ENCODE measurements at places on chromosomes 12 and 14.
A peak's percentile ranks its signal among the peaks of the same experiment; 100 is the strongest.

GRCh38 chr14:76152333-76152681, 585 bp downstream of the GPATCH2L start:
- DNase-seq = peak; percentile 28

- no peak for DNase-seq
These were observed 6.7 kb upstream of the MTA1 start for GRCh38 chr14:105412771-105413543.

DNA sequence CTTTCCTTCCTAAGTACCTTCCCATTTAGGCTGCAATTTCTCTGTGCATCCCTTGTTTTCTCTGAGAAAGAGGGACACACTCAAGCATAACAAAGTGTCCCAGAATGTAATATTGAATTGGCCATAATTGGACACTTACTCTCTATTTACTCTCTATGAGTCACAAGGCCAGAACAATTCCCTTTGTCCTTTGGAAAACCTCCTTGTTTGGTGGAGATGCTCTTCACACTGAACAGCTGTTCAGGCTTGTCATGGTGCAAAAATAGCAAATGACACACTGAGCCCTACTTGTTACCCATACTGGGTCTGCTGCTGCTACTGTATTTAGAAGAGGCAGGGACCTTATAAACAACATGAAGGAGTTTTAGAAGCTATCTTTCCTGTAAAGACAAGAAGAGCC, 1590.5 kb upstream of the TMEM132C start:
- DNase-seq = peak; percentile 56

- no peak for DNase-seq
These were observed 15.0 kb downstream of the COQ5 start for GRCh38 chr12:120514002-120514401.

GRCh38 chr14:80959496-80959895, 4.1 kb downstream of the TSHR start:
- DNase-seq = peak; percentile 66

DNA sequence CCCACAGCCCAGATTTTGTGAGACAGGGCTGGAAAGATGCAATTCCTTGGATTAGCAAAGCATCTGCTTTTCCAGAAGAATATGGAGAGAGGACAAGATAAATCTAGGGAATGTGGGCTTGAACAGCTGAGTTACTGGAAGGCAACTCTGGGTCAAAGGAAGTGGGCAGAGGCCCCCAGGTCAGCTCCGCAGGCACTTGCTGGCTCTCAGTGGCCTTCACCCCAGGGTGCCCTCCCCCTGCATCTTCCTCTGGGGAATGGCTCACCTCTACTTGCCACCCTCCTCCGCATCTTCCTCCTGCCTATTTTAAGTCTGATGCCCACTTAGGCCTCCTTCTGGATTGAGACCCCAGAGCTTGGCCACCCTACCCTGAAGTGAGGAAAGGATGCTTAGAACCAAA, 10.5 kb upstream of the PNMA1 start:
- no peak for DNase-seq

DNA sequence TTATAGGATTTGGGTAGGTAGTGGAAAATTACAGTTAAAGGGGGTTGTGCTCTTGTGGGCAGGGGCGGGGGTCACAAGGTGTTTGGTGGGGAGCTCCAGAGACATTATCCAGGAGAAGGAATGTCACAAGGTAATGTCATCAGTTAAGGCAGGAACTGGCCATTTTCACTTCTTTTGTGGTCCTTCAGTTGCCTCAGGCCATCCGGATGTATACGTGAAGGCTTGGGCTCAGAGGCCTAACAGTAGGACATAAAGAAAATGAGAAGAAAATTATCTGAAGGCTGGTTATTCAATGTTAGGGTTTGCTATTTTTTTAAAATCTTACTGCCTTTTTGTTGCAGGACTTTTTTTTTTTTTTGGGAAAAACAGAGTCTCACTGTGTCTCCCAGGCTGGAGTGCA, 2.5 kb upstream of the PSEN1 start:
- no peak for DNase-seq

DNA sequence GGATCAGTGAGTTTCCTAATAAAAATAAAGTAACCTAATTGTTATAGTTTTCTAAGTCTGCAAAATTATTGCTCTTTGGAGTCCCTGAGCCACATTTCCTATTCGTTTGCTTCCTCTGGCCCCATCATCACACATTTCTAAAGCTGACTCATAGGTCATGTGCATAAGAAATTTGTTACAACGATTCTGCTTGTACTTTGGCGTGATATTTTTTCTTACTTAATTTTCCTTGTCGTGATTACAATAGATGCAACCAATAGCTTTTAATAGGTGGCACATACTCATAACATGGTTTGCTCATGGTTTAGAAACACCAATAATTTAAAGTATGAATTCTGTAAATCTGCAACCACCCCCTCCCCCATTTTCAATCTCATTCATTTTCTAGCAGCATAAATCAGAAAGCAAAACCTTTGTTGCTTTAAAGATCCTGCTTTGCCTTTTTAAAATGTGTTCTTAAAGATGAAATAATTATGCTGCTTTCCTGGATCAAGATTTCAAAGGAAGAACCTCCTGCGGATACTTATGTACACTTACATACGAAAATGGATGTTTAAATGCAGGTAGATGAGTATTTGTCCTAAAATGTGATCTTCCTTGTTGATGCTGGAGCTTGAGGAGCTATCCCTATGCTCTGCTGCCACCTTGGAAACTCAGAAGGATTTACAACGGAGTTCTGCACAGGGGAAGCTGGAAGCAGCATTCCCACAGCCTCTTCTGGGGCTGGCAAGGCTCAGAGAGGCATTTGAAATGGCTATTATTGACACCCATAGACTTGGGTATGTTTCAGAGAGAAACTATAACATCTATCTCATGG, 1.7 kb upstream of the FLRT2 start:
- no peak for DNase-seq

- peak; percentile 92 for DNase-seq
These were observed 190.9 kb downstream of the ETV6 start for GRCh38 chr12:11840366-11840765.

- no peak for DNase-seq
These were observed 45.4 kb downstream of the CLMN start for GRCh38 chr14:95274279-95274678.

DNA sequence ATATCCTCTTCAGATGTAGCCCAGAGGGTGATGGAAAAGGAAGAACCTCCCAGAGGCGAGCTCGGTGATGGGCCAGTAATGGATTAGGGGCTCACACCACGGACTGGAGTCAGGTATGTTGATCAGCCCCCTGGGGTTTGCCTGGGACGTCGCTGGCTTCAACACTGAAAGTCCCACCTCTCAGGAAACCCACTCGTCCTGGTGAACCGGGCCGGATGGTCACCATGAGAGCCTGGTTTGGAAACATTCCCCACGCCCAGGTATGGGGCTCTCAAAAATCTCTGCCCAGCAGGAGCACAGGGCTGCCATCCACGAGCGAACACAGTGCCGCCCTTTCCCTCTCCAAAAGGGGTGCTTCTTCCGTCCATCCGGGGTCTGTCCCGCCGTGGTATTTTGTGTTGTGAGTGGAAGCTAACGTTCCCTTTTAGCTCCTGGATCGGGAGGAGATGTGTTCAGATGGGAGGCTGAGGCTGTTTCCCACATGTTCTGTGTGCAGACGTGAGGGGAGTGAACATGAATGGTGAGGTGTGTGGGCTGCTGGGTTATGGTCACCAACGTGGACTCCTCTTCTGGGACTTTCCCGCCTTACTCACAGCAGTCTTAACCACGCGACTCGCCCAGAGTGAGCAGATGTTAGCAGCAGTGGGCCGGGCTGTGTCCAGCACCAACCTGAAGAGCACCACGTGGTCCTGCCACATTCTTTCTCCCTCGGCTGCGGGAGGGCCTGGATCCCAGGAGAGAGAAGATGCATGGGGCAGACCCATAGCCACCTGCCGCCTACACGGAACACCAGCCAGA, 139.2 kb downstream of the KIF26A start:
- no peak for DNase-seq

DNA sequence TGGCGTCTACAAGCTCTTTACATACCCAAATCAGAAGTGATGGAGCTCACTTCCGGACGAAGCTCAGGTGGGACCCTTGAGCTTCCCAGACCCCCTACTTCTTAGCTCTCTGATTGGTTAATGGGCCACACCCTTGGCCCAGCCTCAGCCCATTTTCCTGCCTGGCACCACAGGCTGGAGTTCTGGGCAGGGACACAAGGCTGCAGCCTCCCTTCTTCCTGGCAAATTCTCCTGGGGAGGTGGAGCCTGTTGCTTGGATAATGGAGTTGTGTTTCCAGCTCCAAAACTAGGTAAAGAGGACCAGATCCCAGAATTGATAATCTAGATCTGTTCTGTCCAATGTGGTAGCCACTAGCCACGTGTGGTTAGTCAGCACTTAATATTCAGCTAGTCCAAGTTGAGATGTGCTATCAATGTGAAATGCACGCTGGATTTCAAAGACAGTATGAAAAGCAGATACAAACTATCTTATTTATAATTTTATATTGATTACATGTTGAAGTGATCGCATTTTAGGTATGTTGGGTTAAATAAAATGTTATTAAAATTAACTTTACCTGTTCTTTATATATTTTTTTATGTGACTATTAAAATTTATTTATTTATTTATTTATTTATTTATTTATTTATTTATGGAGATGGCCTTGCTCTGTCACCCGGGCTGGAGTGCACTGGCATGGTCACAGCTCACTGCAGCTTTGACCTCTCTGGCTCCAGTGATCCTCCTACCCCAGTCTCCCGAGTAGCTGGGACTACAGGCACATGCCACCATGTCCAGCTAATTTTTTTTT, 12.6 kb upstream of the FAIM2 start:
- no peak for DNase-seq

GRCh38 chr14:23727566-23728335, 91.6 kb downstream of the DHRS2 start:
- peak; percentile 2 for DNase-seq

DNA sequence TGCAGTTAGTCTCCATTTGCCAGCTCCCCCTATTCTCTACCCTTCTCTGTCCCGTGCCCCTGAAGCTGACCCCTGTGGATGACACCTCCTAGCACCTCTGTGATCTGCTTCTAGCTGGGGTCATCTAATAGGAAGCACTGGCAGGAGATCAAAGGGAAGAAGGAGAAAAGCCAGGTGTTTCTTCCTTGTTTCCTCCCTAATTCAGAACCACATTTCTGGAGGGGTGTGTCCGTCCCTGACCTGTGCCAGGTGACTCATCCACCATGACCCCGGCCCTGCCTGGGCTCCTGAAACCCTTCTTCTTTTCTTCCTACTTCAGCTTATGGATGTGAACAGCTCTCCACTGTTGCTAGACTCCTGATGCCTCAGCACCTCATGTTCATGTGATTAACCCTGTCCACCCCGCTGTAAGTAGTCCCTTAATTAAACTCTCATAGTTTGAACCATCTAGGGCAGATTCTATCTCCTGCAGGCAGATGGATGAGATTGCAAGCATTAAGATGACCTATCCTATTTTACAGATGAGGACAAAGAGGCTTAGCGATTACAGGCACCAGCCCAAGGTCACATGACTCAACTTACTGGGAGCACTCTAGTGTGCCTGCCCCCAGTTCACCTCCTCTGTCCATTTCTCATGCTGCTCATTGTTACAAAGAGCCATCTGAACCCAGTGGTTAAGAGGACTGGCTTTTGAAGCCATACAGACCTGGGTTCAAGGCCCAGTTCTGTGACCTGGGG, 770.5 kb downstream of the MED13L start:
- no peak for DNase-seq

DNA sequence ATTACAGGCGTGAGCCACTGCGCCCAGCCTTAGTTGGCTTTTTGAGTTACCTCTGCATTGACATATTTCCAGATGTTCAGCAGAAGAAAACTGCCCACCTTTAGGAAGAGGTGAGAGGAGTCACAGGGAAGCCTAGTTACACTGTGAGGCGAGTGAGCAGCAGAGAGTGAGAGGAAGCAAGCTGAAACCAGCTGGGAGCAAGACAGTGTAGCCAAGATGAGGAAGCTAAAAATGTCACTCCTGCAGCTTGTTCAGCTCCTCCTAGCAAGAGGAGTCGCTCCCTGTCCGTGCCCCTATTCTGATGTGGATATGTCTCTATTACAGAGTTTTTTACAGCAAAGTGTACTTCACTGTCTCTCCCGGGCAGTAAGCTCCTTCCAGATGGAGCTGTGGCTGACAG, 127.6 kb downstream of the GXYLT1 start:
- no peak for DNase-seq

DNA sequence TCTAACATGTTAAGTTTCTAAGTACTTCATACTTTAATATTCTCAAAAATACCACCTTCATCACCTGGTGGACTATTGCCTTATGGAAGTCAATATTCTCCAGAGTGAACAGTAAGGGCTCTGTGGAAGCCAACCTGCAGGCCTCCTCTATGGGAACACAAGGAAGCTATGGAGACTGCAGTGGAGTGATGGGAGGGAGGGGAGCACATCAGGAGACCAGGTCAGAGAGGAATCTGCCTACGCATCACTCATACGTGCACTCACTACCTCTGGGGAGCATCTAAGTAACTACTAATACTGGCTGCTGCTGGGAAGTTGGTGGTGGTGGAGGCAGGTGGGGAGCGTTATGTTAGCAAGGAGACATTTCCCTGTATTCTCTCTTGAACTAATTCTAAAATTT, 19.9 kb downstream of the HECTD4 start:
- no peak for DNase-seq

GRCh38 chr12:25458047-25458552, 95.0 kb downstream of the LMNTD1 start:
- peak; percentile 29 for DNase-seq

- DNase-seq = no peak
These were observed 31.3 kb upstream of the LALBA start for GRCh38 chr12:48601013-48601756.

GRCh38 chr12:114395233-114395632, 10.7 kb downstream of the TBX5 start:
- no peak for DNase-seq

DNA sequence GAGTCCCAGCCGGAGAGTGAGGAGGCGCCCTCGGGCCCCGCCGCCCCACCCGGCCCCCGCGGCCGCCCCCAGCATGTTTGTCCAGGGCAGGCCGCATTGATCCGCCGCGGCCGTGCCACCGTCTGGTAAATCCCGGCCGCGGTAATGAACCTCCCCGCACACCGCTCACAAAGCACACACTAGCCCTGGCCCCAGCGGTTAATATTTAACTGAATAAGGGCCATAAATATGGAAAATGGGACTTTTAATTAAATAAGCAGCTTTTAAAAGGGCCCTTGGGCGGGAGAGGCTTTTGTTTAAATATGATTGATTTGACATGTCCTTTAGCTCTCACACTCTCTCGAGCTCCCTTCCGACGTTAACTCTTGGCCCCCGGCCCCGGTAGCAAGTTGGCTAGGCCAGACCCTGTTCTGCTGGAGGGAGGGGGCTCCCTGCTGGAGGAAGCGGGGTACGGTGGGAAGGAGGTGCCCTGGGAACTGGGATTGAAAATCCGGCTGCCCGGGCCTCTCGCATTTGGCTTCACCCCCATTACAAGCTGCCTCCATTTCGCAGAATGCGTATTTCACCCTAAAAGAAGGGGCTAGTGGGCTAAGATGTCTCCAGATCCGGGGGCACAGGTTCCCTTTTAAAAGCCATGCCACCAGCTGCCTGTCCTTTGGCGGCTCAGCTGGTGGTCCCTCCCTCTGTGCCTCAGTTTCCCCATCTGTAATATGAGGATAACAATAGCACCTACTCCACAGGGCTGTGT, 199.8 kb downstream of the RBM19 start:
- DNase-seq = no peak

GRCh38 chr14:72617391-72618031, 276.4 kb downstream of the DPF3 start:
- DNase-seq = no peak

- DNase-seq = no peak
These were observed 1363.7 kb upstream of the TMEM132C start for GRCh38 chr12:126903027-126903876.

GRCh38 chr12:69897744-69898143, 72.7 kb downstream of the MYRFL start:
- no peak for DNase-seq
